ENCODE measurements at places on chromosomes 7 and 10.

GRCh38 chr7:20089431-20089830 lies 127.8 kb downstream of the MACC1 start:
- no peak for DNase-seq

DNA sequence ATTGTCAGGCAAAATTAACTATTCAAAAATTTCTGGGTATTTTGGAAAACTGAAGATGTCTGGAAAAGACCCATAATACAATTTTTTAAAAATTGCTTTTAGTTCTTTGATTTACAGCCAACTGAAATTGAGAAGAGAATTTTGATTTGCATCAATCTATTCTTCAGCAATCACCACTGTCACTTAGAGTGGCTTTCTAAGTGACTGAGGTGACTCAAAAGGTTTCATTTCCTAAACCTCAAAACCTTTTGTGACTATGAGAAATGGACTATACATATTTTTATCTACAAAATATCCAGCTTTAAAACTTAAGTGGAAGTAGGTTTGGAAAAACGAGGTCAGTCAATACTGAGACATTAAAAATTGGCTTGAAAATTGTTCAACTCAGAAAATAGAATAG lies 60.0 kb downstream of the ENO4 start:
- no peak for DNase-seq

GRCh38 chr10:110852255-110852896 lies 19.4 kb upstream of the PDCD4 start:
- no peak for DNase-seq

- DNase-seq: no peak
Observed at GRCh38 chr10:61609701-61610100, 53.0 kb upstream of the CABCOCO1 start.

GRCh38 chr7:157150882-157151281 lies 12.2 kb downstream of the UBE3C start:
- no peak for DNase-seq

DNA sequence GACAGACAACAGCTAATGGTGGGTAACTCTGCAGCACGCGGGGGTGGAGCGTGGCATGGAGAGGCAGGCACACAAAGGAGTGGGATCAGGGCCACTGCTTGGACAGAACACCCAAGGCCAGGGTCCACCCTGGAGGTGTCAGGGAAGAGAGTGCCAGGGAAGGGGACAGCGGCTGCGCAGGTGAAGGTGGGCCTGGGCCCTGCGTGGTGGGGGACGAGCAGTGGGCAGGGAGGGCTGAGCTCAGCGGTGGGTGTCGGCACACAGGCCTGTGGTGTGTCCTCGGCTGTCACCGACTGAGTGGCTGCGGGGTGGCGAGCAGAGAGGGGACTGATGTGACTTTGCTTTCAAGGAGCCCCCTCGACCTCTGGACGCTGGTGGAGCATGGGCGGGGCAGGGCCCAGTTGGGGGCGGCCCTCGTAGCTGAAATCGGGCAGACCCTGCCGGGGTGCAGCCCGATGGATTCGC lies 8.4 kb upstream of the SCART1 start:
- no peak for DNase-seq

DNA sequence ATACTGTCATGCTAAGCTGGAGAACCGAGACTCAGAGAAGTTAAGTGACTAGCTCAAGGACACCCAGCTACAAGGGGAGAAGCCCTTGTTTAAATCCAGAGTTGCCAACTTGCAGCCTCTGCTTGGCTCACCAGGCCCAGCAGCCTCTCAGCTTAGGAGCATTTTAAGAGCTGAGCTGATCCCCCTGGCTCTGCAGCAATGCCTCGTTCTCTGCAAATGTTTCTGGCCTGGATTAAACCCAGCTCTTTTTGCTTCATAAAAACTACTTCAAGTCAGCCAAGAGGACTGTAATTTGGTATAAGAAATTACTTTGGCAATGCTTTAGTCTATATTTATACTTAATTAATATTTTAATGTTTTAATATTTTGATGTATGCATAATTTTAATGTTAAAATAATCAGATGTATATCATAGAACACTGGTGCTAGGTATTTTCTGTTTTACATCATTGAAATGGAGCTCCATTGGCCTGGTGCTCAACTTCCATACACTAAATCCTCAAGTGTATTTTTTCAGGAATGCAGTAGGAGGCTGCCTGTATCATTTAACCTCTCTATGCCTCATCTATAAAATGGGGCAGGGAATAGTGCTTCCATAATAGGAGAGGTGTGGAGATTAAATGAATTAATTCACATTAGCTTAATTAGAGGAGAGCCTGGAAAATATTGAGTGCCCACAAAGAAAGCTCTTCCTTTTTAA lies 184.2 kb downstream of the EMX2 start:
- DNase-seq: no peak

GRCh38 chr7:2758673-2759616 lies 70.9 kb downstream of the AMZ1 start:
- DNase-seq: no peak

- DNase-seq: no peak
Observed at GRCh38 chr10:113475381-113475807, 77.5 kb upstream of the HABP2 start.

GRCh38 chr10:116160271-116160670 lies 112.7 kb downstream of the GFRA1 start:
- DNase-seq: no peak

- no peak for DNase-seq
Observed at GRCh38 chr7:320297-320696, 30.3 kb downstream of the FOXL3 start.

- DNase-seq: no peak
Observed at GRCh38 chr7:95213809-95214492, 110.4 kb downstream of the PON1 start.

Data from stimulated activated naive CD4-positive, alpha-beta T cell (primary cell).